ENCODE measurements at places on chromosomes 1 and 21.

GRCh38 chr1:118254491-118255425 lies 69.7 kb upstream of the SPAG17 start:
- no peak for DNase-seq

DNA sequence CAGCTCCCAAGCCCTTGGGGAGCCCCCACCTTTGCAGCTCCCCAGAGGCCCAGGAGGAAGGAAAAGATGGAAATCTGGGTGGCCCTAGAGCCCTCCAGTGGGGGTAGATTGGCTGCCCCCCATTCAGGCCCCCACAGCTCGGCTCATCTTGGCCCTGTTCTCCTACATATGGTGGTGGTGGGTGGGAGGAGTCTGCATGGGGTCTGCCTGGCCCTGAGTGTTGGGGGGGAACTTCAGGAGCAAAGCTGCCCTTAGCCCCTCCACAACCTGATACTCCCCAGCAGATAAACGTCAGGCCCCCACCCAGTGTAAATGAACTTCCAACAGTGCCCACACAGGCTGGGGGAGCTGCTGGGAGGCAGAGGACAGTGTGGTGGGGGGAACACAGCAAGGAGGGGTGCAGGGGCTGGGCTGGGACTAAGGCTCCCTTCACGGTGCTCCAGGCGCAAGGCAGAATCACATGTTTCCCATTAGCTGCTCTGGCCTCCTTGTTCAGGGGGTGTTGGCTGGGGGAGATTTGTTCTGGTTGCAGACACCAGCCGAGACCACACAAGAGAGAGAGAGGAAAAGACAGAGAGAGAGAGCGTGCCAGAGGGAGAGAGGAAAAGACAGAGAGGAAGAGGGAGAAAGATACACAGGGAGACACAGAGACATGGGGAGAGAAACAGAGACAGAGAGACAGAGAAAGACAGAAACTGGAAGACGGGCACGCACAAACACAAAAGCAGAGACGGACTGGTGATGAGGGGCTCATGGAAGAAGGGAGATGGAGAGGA lies 42.6 kb downstream of the AHDC1 start:
- no peak for DNase-seq

GRCh38 chr1:116318897-116319296 lies 54.1 kb upstream of the ATP1A1 start:
- no peak for DNase-seq

- DNase-seq, result no peak
Measured at GRCh38 chr1:8016895-8017241, 9.2 kb downstream of the ERRFI1 start.

DNA sequence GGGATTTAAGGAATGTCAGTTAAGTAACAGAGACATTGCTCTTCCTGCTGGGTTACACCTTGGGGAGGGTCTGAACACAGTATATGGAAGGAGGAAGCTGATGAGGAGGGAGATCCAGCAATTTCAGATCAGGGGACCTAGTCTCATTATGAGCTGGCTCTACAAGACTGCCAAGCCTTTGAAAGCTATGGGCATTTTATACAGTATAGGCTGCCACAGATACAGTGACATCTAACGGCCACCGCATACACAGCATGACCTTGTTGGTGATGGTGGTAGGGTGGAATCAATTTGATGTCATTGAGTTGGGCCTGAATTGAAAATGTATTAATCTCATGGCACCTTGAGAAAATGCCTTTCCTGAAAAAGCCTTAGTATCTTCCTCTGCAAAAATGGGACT lies 22.6 kb upstream of the ZP4 start:
- DNase-seq, result no peak

DNA sequence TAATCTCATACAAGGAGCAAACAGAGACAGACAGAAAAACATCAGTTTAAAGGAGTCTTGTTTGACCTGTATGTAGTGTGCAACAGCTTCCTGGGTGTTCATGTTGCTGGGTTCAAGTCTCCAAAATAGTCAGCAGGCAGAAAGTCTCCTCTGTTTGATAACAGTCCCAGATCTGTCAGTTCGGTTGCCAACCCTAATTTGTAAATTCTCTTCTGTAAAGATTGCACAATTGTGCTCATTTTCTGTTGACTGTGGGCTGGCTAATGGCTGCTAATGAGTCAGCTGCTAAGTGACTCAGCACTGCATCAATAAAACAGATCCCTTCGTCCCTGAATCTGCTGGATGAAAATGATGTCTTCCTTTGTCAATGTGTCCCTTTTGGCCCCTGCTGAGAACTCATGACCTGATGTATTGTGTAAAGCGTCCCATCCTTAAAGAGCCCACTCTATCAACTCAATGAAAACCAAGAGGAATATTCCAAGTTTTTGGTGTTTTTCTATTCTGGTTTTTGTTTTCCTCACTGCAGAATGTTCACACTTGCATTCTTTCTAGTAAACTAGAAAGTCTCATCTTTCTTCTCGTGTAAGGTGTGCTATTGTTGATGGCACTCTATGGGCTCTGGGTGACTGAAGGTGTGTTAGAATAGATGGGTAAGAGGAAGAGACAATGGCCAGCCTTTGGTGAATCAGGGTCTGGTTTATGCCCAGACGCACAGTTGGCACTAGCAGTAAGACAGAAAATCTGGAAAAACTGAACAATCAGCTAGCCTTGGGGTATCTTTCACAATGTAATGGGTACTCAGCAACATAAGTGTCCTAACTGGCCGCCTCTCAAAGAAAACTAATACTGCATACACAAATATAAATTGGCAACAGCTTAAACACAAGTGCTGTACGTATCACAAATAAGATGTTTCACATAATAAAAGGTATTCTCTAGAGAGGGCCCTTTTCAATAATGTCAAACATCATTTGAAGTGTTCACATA lies 75.1 kb upstream of the SIPA1L2 start:
- no peak for DNase-seq

GRCh38 chr1:35499652-35500176 lies 57.5 kb downstream of the KIAA0319L start:
- peak; percentile 74 for DNase-seq

DNA sequence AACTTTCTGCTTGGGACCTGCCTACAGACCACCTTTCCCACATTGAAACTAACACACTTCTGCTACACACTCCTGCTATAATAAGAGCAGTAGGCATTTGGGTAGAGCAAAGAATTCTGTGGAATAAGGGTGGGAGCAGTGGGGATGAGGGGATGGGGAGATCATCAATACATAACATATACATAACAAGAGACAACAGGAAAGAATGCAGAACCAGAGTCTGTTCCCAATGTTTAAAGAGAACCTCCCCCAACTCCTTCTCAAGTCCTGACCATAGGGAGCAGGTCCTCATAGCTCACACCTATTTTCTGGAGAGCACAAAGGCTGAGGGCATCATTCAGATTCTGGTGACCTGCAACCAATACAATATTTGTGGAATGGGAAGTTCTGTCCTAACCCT lies 121.6 kb upstream of the BARHL2 start:
- no peak for DNase-seq

- DNase-seq, result no peak
Measured at GRCh38 chr1:48035371-48036141, 38.4 kb upstream of the TRABD2B start.

GRCh38 chr1:19625291-19625937 lies 18.7 kb upstream of the NBL1 start:
- DNase-seq, result no peak

DNA sequence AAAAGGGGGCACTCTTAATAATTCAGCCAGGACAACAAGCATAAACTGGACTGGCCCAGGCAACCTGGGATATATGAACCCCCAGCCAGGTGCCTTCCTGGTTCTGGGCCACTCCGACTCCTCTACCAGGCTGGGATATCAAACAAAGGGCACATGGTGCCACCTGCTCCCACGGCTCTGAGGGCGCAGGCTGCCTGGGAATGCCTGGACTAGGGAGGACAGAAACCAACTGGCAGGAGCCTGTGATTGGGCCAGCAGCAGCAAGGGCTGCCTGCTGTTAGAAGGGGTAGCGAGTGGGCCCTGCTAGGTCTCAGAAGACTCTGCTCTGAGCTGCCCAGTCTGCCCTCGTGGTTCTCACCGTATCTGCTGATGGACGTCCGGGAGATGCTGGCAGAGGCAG lies 123.2 kb upstream of the CD34 start:
- DNase-seq, result no peak

DNA sequence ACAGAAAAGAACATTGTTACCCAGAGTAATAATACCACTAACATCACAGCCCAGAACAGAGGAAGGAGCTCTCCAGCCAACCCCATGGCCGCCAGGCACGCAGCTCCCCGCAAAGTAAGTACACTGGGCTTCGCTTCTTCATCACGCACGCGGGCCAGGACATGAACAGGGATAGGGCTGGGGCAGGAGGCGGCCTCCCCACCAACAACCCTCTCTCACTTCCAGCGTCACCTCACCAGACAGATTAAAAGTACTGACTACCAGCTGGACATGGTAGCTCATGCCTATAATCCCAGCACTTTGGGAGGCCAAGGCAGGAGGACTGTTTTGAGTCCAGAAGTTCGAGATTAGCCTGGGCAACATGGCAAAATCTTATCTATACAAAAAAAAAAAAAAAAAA lies 78.3 kb downstream of the NPHP4 start:
- DNase-seq, result no peak

GRCh38 chr1:31523769-31524168 lies 52.5 kb upstream of the TINAGL1 start:
- DNase-seq, result no peak

GRCh38 chr1:209850342-209850979 lies 22.7 kb downstream of the UTP25 start:
- peak; percentile 27 for DNase-seq

GRCh38 chr1:198042168-198042567 lies 114.6 kb upstream of the NEK7 start:
- DNase-seq, result no peak

DNA sequence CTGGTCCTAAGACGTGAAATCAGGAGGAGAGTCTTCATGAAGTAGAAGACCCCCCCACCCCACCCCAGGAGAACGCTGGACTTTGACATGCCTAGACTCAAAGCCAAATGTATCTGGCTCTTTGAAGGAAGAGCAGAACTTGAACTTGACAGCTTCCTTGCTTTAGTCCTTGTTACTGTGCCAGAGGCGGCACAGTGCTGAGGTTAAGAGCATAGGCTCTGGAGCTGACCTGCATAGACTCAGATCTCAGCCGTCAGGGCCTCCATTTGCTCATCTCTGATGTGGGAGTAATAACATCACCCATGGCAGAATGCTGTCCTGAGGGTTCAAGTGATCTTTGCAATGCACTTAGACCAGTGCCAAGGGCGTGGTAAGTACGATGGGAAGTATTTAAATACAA lies 39.0 kb downstream of the COL6A1 start:
- no peak for DNase-seq

DNA sequence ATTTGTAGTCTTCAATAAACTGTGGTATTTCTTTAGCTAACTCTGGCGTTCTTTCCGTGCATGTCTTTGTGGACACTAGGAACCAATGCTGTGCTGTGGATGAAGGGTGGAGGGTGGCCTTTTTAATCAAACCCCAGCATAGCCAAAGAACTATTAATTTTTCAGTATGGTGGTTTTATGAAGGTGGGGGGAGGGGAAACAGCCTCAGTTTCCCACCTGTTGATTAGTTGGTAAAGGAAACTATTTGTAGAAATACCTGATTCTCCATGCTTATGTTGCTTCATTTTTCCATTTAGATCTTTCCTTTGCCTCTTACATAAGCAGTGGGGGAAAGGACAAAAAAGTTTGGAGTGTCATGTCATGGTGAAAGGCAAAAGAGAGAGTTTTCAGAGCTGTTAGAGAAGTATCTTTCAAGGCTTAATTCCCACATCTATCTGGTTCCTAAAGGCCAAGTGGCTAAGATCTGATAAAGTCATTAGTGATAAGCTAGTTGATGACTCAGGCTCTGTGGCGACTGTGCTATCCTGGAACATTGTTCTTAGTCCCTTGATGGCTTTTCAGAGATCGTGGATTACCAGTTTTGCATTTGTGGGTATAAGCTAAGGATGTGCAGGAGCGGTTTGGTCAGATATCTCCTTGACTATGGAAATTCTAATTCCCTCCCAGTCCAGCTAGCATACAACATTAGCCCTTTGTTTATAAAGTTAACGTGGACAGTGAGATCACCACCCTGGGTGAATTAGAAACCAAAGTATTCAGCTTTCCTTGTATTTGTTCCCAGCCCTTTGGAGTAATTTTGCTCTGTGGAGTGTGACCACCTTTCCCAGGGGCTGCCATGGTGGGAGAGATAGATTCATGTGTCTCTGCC lies 8.7 kb upstream of the HAX1 start:
- DNase-seq, result no peak

GRCh38 chr1:18012686-18013085 lies 94.9 kb upstream of the IGSF21 start:
- no peak for DNase-seq

DNA sequence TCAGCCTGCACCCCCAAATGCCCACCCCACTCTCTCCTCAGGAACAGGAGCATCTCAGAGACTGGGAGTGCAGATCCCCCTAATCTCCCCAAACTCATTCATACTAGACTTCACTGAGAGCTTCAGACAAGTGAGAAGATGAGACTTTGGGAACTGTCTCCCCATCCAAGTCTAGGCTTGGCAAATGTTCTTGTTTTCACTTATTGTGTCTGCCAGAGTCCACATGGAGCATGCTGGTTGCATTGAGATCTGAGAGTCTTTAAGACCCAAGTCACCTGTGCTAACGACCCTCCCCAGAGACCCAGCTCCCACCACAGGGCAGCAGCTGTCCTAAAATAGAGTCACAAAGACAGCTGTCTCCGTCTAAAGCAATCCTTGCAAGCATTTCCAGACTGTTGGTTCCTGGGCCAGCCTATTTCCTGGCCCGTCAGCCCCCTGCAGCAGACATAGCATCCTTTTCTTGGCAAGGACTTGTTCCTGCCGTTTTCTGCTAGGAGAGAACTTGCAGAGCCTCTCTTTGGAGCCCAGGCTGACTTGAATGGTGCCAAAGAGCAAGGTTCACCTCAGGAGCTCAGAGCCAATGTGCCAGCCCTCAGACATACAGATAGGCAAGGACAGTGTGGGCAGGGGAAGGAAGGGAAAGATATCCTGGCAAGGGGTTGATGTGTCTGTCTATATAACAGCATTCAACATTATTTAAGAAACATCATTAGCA lies 1.9 kb upstream of the CNTN2 start:
- DNase-seq, result no peak

- no peak for DNase-seq
Measured at GRCh38 chr1:212916481-212917133, 33.7 kb upstream of the VASH2 start.

- no peak for DNase-seq
Measured at GRCh38 chr1:74468982-74469603, 43.3 kb downstream of the LRRC53 start.

DNA sequence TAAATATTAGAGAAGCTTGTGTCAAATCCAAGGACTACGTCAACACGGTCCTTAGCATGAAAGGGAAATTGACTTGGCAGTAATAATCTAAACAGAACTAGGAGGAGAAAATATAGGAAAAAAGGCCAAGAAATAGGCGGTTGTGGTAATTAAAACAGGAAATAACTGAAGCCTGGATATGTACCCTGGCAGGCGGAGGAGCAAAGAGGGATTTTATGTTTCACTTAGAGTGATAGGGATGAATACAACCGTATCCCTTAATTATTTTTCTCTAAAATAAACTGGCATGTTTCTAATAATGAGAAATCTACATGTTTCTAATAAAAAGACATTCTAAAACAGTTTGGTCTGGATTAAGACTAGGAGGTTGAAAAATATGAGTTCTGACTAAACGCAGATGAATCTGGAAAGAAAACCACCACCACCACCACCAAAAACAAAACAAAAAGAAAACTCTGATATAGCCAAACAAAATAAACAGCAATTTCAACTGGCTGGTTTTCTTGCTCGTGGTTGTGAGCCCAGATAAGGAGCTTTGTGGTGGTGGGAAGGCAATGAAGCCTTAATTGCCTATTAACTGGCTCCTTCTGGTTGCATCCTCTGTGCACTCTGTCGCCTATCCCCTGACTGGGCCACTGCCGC lies 334.2 kb upstream of the SNX7 start:
- DNase-seq, result no peak

GRCh38 chr1:155324717-155325602 lies 4.3 kb downstream of the RUSC1 start:
- DNase-seq, result peak; percentile 42
